ENCODE measurements at places on chromosomes 5 and 9. TPM values are rescaled to one million over a fixed set of nuclear protein-coding genes. Genes with fewer than 3 reads are reported as not detected.
A peak's percentile ranks its signal among the peaks of the same experiment; 100 is the strongest.

- DNase-seq: no peak
Measured at GRCh38 chr5:142811866-142812557, 41.8 kb downstream of the ARHGAP26 start.

DNA sequence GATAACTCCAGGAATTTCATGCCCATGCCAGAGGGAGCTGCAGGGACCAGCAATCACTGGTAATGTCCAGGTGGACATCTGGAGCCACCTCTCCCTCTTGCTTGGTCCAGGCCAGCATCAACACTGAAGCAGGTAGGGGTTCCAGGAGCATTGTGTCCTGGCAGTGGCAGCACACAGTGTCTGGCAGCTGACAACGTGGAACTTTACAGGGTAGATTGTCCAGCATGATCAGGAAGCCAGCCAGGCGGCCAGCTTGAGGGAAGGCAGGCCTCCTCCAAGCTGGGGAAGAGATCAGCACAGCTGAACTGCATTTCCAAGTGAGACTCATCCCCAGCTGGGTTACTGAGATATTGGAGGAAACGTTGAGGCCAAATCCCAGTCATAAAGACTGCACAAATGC, 82.6 kb upstream of the RASGRF2 start:
- no peak for DNase-seq

DNA sequence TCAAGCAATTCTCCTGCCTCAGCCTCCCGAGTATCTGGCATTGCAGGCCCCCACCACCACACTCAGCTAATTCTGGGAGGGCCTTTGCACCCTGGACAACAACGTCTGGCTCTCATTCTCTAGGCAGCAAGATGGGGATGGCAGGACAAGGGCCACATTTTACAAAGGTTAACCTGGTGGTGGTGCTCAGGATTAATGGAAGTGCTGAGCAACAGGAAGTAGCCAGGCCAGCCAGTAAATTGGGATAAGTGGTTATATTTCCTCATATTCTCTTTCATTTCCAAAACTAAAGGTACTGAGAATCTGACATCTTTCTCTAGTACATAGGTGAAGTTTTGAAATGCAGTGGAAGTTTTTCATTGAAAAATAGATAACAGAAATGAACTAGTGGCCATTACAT, 24.7 kb upstream of the ASPN start:
- no peak for DNase-seq

GRCh38 chr9:113523421-113524141, 60.1 kb downstream of the RGS3 start:
- peak; percentile 32 for DNase-seq

- no peak for DNase-seq
Measured at GRCh38 chr5:148135091-148136048, 33.0 kb upstream of the SPINK14 start.

DNA sequence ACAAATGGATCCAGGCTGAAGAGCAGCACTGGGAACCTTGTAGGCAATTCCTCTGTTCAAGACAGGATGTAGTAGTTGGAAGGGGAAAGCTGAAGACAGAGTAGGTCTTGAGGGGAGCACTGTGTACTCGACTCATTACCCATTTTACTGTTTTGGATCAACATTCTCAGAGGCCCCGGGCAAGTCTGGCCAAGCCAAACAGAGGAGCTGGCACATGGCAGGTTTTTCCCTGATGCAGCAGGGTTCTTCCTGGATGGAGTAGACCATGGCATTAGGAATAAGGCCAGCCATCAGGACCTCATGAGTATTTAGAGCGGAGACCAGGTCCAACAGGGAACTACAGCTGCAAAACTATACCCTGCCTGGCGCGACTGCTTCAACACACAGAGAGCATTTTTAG, 4.4 kb downstream of the SVEP1 start:
- DNase-seq: no peak

DNA sequence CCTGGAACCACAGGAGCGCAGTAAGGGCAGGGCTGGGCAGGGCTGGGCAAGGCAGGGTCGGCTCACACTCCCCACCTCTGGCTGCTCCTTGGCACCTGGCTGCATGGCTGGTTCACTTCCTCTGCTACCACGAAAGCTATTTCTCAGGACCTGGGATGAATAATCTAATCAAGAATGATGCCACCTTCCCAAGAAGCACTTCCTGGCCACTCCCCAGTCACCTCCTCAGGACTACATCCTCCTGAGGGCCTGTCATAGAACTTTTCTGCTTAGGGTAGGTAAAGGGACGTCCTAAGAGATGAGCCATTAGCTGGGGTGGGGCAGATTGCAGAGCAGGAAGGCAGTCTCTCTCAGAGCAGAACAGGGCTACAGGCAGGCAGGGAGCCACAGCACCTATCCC, 288.2 kb upstream of the MAP3K1 start:
- no peak for DNase-seq

- DNase-seq: no peak
Measured at GRCh38 chr9:74940600-74940999, 12.1 kb downstream of the C9orf40 start.

- DNase-seq: no peak
Measured at GRCh38 chr9:122367774-122368460, 2.9 kb upstream of the PTGS1 start.

DNA sequence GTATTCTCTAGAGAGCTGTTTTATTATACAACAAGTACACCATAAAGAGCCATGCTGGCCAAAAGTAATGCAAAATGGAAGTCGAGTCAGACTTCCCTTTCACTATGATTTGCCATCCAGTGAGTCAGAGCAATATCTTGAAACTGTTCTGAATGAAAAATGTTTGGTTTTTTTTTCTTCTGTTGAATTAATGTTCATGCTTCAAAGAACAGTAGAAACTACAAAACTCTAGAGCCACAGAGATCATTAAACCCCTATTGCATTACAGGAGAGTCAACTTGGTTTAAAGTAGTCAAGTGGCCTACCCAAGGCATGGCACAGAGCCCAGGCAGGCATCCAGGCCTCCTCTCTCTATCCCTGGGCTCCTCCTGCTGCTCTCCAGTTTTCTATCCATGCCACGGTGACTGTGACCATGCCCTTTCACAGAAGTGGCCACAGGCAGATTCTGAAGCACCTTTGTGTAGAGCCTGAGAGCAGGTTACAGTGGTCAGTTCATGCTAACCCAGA, 358.9 kb downstream of the DEPDC1B start:
- DNase-seq: no peak

DNA sequence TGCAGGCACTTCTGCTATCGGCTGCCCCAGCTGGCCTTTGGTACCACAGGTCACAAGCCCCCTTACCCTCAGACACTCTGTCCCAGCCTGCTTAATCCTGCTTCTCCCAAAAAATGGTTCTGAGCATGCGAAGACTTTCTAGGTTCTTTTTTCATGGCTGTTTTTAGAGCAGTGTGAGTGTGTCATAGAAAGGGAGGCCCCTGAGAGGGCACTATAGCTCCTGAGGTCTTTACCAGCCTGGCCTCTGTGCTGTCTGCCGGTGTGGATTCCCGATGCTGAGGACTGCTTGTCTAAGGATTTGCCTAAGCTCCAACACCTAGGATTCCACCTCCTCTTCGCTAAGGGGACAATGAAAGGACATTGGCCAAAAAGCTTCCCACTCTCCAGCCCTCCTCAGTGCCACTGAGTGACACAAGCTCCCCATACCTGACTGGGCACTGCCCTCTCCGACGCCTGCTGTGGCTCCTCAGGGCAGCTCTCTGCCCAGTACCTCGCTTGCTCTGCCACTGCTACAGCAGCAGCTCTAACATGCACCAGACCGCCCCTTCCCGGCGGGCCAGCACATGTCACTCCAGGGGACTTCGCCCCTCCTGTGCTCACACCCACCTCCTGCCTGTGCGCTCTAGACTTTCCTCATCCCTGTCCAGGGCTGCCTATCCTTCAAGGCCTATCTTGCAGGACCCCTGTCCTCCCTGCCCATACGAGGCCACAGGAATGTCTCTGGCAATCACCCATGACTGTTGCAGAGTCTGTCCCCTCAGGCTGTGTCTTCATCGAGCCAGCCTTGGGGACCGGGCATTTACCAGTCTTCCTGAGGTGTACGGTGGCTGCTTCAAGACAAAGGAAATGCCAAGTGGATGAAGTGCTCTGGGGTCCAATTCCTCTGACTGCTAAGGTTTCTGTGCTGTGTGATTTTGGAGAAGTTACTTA, 21.0 kb downstream of the MACROH2A1 start:
- no peak for DNase-seq

DNA sequence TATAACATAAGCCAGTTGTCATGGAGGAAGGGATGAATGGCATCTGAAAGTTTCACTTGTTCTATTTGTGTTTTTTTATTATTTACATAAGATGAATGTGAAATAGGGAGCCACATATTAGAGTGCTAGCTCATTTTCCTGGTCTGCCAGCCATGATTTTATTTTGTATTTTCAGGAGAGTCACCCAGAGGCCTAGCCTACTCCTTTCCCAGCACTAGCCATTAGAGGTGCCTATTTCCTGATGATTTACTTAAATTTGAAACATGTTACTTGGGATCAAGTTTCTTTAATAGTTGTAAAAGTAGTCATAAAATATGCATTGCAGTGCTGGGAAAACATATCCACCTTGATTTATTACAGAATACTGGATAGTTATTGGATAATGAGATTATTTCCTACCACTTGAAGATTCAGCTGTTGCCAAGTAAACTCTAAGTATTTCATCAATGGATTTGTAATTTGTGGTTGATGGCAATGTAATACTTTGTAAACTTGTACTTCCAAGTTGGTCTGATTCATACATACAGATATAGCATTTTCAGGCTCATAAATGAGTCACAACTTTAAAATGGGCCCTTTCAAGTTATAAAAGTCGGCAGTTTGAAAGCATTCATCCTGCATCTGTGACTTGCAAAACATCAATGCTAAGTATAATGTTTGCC, 50.8 kb downstream of the KCNN2 start:
- no peak for DNase-seq

DNA sequence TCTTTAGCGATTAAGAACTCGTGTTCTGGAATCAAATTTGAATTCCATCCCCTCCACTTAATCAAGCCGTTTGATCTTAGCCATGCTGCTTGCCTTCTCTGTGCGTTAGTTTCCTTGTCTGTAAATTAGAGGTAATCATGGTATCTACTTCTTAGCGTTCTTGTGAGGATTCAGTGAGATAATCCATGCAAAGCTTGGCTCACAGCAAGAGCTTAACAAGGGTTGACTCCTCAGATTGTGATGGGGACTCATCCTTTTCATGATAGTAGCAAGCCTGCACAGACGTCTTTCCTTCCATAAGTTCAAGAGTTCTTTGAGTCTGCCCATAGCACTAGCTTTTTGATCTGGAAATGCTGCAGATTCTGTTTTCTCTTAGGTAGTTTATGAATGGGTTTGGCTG, 72.8 kb downstream of the TRIO start:
- DNase-seq: no peak

DNA sequence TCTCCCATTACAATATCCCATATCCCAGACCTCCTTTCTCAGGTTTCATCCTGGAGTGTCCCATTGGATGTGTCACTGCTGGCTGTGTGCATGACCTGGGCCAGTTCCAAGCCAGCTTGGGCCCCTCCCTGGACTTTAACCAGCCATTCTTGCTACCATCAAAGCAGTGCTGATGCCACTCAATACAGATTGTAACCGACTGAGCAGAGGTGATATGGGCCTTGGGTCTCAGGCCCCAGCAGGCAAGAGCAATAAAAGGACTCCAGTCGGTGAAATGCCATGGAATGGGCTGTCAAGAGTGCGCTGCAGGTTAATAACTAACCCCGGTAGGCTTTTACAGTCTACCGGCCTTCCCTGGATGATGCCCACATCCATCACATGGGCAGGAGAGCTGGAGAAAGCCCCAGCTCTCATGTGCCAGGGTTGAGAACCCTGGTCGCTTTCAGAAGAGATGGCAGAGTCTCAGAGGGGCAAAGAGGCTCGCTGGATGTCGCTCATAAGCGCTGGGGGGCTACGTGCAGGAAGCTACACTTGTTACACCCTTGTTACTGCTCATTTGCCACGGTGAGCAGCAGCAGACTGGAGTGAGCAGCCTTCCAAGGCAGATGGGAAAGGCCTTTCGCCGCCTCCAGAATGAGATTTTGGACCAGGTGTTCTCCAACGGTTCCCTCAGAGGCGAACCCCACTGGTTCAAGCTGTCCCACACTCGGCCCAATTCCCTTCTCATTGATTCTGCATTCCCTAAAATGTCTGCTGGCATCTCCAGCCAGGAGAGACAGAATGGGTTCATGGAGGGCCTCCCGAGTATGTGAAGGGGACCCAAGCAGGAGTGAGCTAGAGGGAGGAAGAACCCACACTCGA, 13.2 kb downstream of the EPB41L4B start:
- DNase-seq: no peak

DNA sequence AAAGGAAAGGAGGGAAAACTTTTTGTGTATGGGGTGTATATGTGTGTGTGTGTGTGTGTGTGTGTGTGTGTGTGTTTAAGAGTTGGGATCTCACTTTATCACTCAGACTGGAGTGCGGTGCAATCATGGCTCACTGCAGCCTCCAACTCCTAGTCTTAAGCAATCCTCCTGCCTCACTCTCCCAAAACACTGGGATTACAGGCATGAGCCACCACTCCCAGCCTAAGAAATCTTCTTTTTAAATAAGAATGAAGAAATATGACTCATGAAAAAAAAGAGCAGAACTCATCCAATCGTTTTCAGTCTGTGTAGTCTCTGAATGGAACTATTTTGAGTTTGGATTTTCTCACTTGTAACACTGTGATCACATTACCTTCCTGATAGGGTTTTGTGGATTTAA, 601.5 kb downstream of the ACTL7B start:
- no peak for DNase-seq

GRCh38 chr9:89684912-89685636, 80.3 kb downstream of the GADD45G start:
- DNase-seq: no peak

DNA sequence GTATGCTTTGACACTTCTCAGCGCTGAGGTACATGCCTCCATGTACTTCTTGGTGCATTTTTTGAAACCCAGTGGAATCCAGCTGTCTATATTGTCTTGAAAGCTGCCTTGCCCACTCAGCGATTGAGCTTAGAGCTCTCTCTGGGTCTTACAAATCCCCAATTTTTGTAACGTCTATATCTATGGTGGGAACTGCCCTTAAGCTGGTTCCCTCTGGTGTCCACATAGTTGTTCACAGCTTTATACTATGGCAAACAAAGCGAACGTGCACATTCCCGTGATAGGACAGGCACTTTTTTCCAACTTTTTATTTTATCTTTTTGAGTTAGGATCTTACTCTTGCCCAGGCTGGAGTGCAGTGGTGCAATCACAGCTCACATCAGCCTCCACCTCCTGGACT, 20.9 kb downstream of the CDHR2 start:
- DNase-seq: no peak

The MARCHF3 gene
- 18.5 TPM for total RNA-seq

The PKD2L2 gene
- 0.10 TPM for total RNA-seq

The CDKN2AIPNL gene
- total RNA-seq: 16.0 TPM

The GPR150 gene
- not detected for total RNA-seq

The CWC27 gene
- total RNA-seq: 16.9 TPM

The CYLC2 gene
- not detected for total RNA-seq

The SPINK13 gene
- not detected for total RNA-seq

The ALDOB gene
- total RNA-seq: not detected
